Hypothalamus (tissue), 51 donors: ENCODE measurements at places on chromosomes 16 and 17.

- no peak for DNase-seq
Observed at GRCh38 chr17:12407495-12408252, 258.0 kb upstream of the MYOCD start.

- no peak for DNase-seq
Observed at GRCh38 chr16:30458561-30459394, 13.1 kb upstream of the SEPHS2 start.

DNA sequence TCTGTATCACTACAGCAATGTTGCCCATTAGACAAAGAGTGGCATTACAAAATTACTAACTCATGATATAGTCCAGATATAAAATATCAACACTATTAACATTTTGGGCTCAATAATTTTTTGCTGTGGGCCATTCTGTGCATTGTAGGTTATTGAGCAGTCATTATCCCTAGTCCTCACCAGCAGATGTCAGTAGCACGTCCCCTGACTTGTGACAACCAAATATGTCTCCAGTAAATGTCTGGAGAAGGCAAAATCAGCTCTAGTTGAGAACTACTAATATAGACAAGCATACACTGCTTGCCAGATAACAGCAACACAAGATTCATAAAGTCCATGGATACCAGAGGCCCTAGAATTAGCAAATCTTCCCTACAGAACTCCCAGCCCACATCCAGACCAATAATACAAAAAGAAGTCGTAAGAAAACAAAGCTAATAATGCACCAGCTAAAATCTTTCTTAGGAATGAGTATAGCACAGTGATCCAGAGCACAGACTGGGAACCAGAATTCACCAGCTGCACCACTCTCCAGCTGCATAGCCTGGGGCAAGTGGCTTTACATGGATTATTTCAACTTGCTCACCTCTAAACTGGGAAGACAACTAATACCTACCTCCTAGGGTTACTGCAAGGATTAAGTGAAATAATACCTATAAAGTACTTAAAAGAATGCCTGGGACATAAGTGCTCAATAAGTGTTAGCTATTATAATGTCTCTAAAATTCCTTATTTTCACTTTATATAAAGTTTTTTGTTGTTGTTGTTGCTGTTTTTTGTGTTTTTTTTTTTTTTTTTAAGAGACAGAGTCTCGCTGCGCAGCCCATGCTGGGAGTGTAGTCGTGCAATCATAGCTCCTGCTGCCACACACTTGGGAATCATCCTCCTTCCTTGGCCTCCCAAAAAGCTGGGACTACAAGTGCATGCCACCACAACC is 23.7 kb downstream of the HELZ start:
- DNase-seq, result peak; percentile 7

DNA sequence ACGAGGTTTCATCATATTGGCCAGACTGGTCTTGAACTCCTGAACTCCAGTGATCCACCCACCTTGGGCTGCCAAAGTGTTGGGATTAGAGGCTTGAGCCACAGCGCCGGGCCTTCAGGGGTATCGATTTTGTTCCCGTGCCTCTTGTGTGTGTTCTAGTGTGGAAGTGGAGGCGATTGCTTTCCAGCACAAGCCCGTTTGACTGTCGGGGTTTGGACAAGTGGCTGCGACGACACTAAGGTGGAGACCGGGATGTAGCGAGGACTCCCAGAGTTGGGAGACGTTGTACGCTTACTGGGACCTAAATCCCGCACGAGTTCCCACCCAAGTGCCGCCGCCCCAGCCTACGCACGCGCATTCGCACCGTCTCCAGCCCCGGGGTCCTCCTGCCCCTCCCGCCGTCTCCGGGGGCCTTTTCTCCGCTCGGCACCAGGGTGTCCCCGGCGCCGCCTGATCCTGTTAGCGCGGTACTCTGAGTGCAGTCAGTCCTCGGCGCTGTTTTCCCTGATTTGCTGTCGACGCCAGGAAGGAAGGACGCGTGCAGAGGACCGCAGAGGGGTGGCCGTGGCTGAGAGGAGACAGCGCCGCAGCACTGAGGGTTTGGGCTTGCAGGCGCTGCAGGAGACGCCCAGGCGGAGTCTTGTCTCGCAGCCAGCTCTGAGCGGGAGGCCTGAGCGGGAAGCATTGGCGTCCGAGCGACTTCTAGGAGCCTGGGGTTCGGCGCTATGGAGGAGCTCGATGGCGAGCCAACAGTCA is at the start of gene NUP85:
TSS of gene NUP85 (plus strand) at position 643 of the 756 bp plus-strand sequence. CDS start at position 726, 83 bp downstream.
- DNase-seq, result peak; percentile 97

GRCh38 chr16:23552161-23552560 is 5.0 kb downstream of the EARS2 start:
- DNase-seq, result no peak
